Activated effector memory CD4-positive, alpha-beta T cell treated with Interleukin-2 at 50 U/mL for 16 hours (primary cell): ENCODE measurements at places on chromosomes 1 and 21.

DNA sequence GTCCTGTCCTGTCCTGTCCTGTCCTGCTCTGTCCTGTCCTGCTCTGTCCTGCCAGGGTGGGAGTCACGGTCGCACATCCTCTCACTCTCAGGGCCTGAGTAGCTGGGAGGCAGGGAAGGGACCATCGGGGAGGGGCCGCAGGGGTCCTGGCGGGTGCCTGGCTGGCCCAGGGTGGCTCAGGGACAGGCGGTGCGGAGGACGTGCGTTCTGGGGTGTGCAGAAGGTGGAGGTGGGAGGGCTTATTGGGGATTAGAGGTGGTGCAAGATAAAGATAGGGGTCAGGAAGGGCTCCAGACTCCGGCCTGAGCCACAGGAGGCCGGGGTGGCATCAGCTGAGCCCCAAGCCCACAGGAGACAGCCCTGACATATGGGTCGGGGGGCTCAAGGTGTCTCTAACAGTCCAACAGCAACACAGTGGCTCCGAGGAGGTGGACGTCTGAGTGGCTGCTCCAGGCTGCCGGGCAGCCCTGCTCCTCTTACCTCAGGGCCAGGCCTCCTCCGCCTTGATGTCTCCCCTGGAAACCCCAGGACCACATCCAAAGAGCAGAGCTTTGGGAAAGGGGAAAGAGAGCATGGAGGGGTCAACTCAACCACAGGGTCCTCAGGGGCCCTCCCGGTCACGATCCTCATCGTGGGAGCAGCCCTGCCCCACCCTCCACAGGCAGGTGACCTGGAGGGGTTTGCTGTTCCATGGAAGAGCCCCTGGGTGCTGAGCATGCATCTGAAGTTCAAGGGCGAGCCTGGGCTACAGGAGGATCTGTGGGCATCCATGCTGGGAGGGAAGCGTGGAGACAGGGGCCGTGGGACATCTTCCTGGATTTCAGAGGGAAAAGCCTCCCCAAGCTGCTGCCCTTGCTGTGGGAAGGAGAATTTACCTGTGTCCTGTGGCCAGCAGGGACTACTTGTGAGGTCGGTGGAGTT is 39.6 kb upstream of the ADARB1 start:
- DNase-seq = no peak

GRCh38 chr21:43645136-43645891 is 14.0 kb downstream of the HSF2BP start:
- DNase-seq = no peak

DNA sequence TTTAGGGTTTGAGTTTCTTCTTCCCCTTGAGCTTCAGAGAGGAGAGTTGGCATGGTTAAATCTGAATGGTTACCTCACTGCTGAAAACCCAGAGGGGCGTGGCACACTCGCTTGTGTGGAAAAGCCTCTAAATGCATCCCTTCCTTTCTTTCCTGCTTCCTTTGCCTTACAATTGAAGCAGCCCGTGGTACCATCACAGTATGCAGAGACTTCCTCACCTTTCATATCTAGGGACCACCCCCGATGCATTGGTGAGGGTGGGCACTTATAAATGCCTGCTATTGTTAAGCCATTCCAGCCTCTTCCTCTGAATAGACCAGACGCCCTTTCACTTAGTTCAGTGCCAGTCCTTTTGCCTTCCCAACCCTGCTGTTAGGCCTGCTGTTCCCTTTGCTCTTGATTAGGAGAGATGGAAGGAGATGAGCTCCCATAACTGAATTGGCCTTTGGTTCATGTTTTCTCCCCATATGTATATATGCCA is 21.9 kb upstream of the LAX1 start:
- DNase-seq = no peak

DNA sequence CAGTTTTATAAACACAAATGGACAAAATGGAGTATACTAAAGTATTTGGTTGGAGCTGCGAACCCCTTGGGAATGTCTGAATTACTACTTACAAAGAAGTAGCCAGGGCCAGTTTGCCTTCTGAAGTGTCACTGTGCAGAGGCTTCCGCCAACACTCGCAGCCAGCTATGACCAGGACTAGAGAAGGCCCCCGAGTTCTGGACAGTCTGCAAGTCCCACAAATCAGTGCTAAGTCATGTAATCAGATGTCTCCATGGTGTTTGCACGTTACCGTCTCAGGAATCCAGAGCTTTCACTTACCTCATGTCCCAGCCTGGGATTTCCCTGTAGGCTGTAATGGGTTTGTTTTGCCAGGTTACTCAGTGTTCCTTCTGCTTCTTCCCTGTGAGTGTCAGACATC is 106.6 kb upstream of the SPAG17 start:
- no peak for DNase-seq

DNA sequence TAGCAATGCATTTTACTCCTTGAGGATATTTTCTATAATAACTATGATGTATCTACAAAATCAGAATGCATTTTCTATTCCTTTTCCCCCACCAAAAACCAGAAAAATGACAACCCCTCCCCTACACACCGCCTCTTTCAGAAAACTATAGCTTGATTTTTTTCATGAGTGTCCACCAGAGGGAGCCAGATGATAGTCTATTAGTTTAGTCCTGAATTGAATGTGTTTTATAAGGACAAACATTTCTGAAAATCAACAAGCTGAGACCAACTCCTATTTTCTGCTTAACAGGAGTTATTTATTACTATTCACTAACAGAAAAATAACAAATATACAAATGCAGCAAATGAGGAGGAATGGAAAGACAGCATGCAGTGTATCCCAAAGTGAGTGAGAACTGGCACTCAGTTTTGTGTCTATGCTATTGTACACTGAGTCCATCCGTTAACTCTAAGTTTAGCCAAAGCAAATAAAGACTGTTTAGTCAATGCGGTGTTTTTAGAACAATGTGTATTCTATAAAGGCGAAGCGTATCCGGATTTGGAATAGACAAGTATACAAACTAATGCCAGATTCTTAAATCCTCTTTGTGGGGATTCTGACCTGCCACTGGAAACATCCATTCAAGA is 182.6 kb downstream of the VAV3 start:
- no peak for DNase-seq
